Femur (tissue), 1 donor: ENCODE measurements at places on chromosomes 1 and 21.

- no peak for DNase-seq
Measured at GRCh38 chr1:24673341-24673740, 30.2 kb downstream of the SRRM1 start.

DNA sequence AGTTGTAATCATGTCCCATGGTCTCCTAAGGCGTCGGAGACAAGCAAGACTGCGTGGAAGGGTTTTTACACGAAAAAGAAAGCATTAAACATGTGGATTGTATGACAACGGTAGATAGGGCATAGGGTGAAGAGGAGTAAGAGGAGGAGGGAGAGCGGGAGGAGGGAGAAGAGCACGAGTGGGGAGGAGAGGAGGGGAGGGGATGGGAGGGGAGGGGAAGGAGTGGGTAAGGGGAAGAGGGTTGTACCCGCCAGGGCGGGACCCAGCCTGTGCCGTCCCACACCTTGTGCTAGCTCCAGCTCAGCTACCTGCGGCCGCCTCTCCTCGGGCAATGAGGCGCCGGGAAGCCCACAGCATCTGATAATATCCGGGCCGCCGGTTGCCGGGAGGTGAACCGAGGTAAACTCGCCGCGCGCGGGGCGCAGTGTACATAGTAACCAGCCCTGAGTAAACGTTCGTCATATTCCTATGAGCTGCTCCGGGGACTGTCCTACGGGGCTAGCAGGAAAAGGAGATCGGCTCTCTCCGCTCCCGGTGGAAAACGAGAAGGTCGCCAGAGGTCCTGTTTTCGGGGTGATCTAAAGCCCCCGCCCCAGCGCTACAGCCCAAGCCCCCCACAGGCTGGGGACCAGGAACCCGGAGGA, 449 bp upstream of the RCAN3 start:
- peak; percentile 74 for DNase-seq

- peak; percentile 26 for DNase-seq
Measured at GRCh38 chr1:36089393-36090121, 865 bp downstream of the ADPRS start.

GRCh38 chr1:22772014-22772413, 61.4 kb downstream of the EPHB2 start:
- peak; percentile 88 for DNase-seq

DNA sequence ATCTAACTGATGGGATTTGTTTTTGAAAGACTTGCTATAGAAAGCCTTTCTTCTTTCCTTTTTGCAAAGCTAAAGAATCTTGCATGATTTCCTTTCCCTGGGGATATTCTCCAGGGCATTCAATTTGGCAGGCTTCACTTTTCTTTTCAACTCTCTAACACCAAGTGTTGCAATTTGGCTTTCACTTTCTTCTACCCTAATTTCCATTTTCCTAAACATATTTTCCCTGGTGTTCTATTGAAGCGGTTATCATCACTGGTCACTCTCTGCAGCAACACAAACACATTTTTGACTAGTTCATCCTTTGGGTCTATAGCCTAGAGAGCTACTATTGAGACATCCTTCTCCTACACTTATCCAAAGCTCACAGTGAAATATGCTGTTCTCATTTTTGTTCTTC, 424.5 kb downstream of the NEGR1 start:
- DNase-seq: no peak
